ENCODE measurements at places on chromosomes 7 and 10. TPM values are rescaled to one million over a fixed set of nuclear protein-coding genes. Genes with fewer than 3 reads are reported as not detected.

Gene LRRC17
- total RNA-seq, result 0.28 TPM

Gene GHRHR
- total RNA-seq, result not detected

Gene MBL2
- total RNA-seq, result not detected

Gene RBP3
- not detected for total RNA-seq

Gene LRRC18
- total RNA-seq, result not detected

Gene HABP2
- not detected for total RNA-seq

Gene VWA2
- total RNA-seq, result 4.7 TPM

Gene SPDYE16
- total RNA-seq, result not detected

Gene RET
- 0.68 TPM for total RNA-seq

Gene MYL10
- not detected for total RNA-seq

Gene SORCS3
- total RNA-seq, result not detected

Gene ZFAND4
- total RNA-seq, result 10.0 TPM

Gene ABCA13
- 4.9 TPM for total RNA-seq

Gene ACTL6B
- not detected for total RNA-seq
